Smooth muscle cell of the pulmonary artery (primary cell): ENCODE measurements at places on chromosomes 12 and 14. TPM values are rescaled to one million over a fixed set of nuclear protein-coding genes. Genes with fewer than 3 reads are reported as not detected.

KSR2 gene
- under 0.01 TPM in 2 replicates for total RNA-seq

TEX22 gene
- total RNA-seq = 0.17 and 0.39 TPM in 2 replicates

FZD10 gene
- total RNA-seq = not detected in 2 replicates

MMP17 gene
- 2.6 and 7.8 TPM in 2 replicates for total RNA-seq

SMIM41 gene
- total RNA-seq = 0.07 and 0.10 TPM in 2 replicates

KRT79 gene
- total RNA-seq = not detected in 2 replicates
